CD14-positive monocyte (primary cell): ENCODE measurements at places on chromosomes 2 and 18. TPM values are rescaled to one million over a fixed set of nuclear protein-coding genes. Genes with fewer than 3 reads are reported as not detected.

DNA sequence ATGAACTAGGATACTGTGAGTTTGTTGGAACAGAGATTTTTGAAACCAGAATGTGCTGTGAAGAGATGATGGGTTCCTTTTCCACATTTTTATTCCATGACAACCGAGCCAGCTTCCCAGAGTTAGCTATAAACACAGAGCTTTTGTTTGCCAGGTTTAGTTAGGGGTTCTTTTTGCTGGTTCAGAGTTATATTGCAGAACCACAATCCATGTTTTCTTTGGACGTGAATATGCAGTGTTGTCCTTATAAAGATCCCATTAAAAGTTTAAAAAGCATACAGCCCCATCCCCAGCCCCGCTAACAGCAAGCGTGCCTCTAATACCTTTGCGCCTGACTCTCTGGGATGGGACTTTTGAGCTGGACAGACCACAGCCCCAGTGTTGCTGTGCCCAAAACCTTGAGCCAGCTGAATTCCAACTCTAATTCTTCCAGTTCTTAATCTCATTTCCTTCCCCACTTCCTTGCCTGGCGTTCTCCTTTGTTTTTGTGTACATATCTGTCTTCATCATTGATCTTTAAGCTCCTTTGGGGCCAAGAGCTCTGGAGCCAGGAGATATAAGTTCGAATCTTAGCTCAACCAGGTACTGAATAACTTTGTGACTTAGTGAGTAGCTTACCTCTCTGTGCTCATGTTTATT, 72.3 kb downstream of the SPATS2L start:
- no peak overlapping the region for H3K27ac ChIP-seq
- no peaks in the 10 kb centered on the region for H3K36me3 ChIP-seq
- peaks cover 31% of the 10 kb centered on the region for H3K4me1 ChIP-seq
- H3K4me3 ChIP-seq = no peak overlapping the region
- no peaks in the 10 kb centered on the region for H3K27me3 ChIP-seq

DNA sequence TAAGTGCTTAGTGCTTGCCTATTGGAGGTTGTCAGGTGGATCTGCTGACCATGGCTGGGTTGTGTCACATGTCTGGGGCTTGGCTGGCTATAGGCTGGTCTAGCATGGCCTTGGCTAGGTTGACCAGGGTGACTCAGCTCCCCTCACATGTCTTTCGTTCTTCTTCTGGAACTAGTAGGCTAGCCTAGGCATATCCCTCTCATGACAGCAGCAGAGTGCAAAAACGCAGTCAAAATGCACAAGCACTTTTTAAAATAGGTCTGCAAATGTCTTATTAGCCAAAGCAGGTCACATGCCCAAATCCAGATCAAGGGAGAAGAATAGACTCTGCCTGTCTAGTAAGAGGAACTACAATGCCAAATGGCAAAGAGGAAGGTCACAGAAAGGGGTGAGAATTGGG, 179.7 kb upstream of the ACVR2A start:
- H3K36me3 ChIP-seq = no peaks in the 10 kb centered on the region
- no peaks in the 10 kb centered on the region for H3K27me3 ChIP-seq
- no peak overlapping the region for H3K27ac ChIP-seq
- peaks cover 17% of the 10 kb centered on the region for H3K4me1 ChIP-seq
- DNase-seq = no peak

GRCh38 chr2:63544017-63544627, 44.2 kb downstream of the WDPCP start:
- no peak for DNase-seq
- no peak overlapping the region for H3K27ac ChIP-seq
- no peaks in the 10 kb centered on the region for H3K36me3 ChIP-seq
- no peaks in the 10 kb centered on the region for H3K4me1 ChIP-seq
- H3K27me3 ChIP-seq = no peaks in the 10 kb centered on the region

GRCh38 chr2:65368468-65368867, 63.9 kb downstream of the SPRED2 start:
- DNase-seq = no peak
- no peaks in the 10 kb centered on the region for H3K36me3 ChIP-seq
- H3K4me3 ChIP-seq = peak overlapping the region; percentile 5
- peaks cover 39% of the 10 kb centered on the region for H3K4me1 ChIP-seq
- no peaks in the 10 kb centered on the region for H3K27me3 ChIP-seq
- no peak overlapping the region for H3K27ac ChIP-seq

The ANKRD62 gene
- not detected for polyA plus RNA-seq

The WDCP gene
- polyA plus RNA-seq = 0.64 and 0.69 TPM in 2 replicates

The MYO1B gene
- polyA plus RNA-seq = not detected
